ENCODE measurements at places on chromosomes 12 and 14. TPM values are rescaled to one million over a fixed set of nuclear protein-coding genes. Genes with fewer than 3 reads are reported as not detected.
A peak's percentile ranks its signal among the peaks of the same experiment; 100 is the strongest.

DNA sequence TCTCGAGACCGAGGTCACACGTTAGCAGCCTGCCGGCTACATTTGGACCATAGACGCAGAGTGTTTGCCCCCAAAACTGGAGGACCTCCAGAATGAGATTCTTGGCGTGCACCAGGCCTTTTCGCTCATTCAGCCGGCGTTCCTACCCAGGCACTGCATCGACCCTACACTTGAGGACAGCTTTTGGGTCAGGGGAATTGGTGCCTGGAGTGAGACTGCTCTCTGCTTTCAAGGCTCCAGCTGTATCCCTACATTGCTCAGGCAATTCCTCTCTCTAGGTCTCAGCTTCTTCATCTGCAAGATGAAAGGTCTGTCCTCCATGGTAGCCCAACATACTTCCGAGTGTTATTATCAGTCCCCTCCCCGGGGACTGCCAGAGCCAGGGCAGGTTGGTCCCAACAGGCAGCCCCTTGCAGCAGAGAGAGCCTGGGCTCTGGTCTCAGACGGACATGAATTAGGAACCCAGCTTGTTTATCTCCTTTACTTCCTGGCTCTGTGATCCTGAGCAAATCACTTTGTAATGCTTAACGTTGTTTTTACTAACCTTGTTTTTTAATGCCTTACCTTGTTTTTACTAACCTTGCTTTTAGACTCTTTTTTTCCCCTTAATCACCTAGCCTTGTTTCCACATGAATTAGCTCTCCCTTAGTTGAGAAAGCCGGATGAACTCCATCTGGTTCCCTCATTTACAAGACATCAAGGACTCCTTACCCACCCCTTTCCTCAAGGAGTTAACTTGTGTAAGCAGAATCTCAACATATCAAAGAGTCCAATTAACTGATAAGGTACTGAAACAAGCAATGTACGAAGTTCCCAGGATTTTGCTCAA, 892 bp downstream of the TCHP start:
- no peak for DNase-seq

Gene PTCSC3
- not detected for total RNA-seq

GRCh38 chr14:39731912-39732311, 299.7 kb upstream of the FBXO33 start:
- DNase-seq = no peak

DNA sequence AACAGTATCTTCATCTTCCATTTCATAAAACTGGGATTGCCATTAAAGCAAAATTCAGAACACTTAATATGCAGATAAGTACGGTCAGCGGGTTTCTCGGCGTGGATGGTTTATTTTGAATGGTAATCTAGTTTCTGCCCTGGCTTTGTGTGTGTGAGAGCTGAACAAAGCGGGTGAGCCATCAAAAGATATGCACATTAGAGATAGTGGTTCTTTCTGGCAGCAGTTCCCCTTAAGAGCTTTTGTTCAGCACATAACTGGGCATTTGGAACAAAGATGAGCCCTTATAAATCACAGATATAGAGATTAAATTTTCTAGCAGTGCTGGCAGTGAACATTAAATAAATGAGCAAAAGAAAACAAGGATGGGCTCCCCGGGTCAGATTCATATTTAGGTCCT, 207.5 kb downstream of the CALM1 start:
- no peak for DNase-seq

DNA sequence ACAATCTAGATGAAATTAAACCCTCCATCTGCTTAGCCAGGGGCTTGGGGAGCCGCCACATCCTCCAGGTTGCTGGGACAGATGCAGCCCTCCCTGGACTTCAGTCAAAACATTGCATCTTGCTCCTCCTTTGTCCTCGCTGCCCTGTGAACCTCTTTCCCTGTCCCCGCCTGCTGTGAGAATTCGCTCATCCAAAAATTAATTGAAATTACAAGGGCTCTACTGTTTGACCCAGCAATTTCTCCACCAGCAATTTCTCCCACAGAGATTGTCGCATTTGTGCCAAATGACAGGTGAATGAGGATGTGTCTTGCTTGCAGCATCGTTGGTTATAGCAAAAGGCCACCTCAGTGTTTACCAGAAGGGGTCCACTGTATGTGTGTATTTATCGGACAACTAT, 5.0 kb upstream of the POP5 start:
- DNase-seq = no peak

DNA sequence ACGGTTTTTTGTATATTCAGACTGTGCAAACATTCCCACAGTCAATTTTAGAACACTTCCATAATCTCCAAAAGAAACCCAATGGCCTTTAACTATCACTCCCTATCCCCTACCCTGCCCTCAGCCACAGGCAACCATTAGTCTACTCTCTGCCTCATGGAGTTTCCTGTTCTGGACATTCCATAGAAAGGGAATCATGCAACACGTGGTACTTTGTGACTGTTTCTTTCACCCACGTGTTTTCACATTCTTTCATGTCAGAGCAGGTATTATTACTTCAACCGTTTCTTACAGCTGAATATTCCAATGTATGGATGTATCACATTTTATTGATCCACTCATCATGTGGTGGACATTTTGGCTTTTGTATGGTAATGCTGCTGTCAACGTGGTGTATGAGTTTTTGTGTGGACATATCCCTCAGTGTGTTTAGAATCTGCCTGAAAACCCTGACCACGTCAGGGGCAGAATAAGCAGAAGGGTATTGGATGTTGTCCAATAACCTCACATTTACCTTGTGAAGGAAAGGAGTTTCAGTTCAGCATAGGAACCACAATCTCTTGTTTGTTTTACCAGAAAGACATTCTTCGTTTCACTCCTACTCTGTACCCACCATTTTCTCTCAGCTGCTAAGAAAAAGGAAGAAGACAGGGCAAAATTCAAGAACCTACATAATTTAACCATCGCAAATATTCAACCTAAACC, 107.5 kb upstream of the DYRK2 start:
- DNase-seq = no peak

GRCh38 chr14:92316176-92316575, 6.8 kb upstream of the SLC24A4 start:
- DNase-seq = no peak

DNA sequence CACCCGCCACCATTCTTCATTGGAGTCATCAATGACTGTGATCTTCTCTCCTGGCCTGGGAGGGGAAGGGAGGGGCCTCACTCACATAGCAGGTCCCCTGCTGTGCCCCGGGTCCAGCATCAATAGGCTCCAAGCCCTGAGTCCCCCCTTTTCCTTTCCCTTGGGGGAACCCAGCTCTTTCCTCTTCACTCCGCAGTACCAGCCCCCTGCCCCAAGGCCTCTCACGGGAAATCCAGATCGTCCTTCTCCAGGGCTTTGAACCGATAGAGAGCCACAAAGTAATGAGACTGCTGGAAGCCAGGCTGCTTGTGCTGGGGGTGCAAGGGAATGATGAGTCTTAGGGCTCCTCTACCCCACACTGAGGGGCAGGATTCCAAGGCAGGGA, 6.7 kb downstream of the STAC3 start:
- DNase-seq = no peak

GRCh38 chr14:51004352-51004800, 60.1 kb upstream of the PYGL start:
- DNase-seq = peak; percentile 40

GRCh38 chr12:112148031-112148513, 22.7 kb downstream of the TRAFD1 start:
- DNase-seq = peak; percentile 71

Gene LEMD3
- 14.9 TPM for total RNA-seq

DNA sequence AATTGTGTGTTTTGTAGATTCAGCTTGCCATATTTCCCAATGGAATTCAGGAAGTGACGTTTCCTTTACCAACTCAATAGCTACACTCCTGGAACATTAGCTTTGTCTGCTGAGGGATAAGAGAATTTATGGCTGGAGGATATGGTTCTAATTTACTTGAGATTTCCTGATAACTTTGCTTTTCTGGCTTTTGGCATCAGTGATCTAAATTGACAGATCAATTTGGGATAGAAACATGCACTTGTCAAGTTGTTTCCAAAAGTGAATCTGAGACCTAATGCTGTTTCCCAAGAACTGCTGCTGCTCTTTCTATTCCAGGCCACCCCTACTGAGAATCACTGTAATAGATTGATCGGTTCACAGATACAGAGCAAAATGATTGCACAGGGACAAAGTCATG, 43.2 kb downstream of the MGAT4C start:
- DNase-seq = no peak

- peak; percentile 90 for DNase-seq
Observed at GRCh38 chr12:89947437-89948270, 239.0 kb upstream of the ATP2B1 start.
